ENCODE measurements at places on chromosomes 7 and 10. TPM values are rescaled to one million over a fixed set of nuclear protein-coding genes. Genes with fewer than 3 reads are reported as not detected.

CYP26C1 gene
- polyA plus RNA-seq, result not detected

PLAU gene
- polyA plus RNA-seq, result not detected

CYP3A7 gene
- polyA plus RNA-seq, result 0.08 TPM

RNF32 gene
- polyA plus RNA-seq, result 0.66 TPM

- no peak for DNase-seq
These were observed 200.7 kb upstream of the ZMIZ1 start for GRCh38 chr10:78868048-78868447.

Measured in naive thymus-derived CD4-positive, alpha-beta T cell (primary cell).